NCI-H748 treated with DMSO at 0.1 percent for 48 hours (cell line): ENCODE measurements at places on chromosomes 6 and 20.

DNA sequence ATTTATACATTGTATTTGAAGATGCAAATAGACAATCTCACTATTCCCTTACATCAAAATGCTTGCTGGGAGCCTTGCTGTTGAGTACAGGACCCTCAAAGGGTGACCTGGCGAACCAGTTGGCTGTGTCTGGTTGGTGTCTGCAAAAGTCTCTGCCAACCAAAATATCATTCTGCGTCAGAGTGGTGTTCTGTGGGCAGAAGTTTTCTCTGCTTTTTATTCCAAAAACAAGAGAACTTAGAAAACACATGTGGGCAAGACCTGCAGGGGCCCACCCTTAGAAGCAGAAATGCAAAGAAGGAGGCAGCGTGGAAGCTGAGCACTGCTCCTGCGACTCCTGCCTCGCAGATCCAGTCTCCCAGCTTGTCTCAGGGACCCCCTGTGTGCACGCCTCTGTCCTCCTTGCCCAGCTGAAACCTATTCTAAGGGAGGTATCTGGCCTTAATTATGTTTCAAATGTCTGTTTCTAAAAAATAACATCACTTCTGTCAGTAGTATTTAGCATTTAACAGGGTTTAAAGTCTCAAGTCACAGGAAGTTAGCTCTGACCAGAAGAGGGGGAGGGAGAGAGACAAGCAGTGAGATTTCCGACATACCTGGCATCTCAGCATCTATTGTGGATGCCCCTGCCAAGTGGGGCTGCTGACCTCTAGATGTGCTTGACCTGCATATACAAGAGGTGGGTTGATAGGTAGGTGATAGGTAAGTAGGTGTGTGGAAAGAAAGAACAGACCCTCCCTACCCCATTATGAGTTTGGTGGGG, 101.3 kb downstream of the SASH1 start:
- no peak for DNase-seq

GRCh38 chr6:10382728-10383330, 32.0 kb downstream of the TFAP2A start:
- DNase-seq = no peak

GRCh38 chr20:7770578-7770977, 169.7 kb downstream of the HAO1 start:
- peak; percentile 100 for DNase-seq

DNA sequence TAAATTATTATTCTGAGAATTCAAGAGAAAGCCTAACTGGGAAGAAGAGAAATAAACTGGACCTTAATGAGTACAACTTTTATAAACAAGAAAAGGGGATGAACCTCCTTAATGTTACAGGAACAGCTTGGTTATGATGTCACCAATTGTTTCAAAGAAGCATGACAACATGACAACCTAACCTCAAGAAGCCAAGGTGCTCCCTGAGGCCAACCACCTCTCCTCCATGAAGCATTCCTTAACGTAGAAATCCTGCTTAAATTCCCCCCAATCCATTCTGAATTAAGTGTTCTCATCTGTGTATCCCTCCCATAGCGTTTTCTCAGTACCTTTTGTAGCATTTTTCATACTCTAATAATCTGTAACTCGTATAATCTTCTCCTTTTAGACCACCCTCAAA, 1.7 kb downstream of the HBS1L start:
- no peak for DNase-seq

DNA sequence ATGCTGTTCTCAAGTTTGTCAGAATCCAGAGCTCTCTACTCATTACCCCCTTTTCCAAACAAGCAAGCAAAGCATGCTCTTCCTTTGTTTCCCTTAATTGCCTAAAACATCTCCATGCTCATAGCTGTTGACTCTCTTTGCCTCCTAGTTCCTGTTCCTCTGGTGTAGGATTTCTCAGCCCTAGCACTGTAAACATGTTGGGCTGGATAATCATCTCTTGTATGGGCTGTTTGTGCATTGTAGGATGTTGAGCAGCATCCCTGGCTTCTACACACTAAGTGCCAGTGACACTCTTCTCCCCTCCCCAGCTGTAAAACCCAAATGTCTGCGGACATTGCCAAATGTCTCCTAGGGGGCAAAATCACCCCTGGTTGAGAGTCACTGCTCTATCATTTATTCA, 14.0 kb downstream of the PPARD start:
- no peak for DNase-seq

DNA sequence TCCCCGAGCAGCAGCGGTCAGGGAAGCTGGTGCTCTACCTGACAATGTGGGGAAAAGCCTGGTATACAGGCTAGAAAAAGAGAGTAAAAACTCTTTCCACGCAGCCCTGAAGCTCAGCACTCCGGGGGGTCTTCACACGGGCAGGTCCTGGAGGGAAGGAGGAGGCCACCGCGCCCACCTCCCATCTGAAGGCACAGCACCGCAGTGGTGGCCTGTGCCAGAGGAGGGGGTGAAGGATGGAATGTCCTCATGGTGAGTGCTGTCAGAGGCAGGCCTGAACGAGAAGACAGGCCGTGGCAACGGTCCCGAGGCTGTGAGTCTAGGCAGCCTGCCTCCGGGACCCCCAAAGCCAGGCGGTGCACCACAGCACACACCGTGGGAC, 5.8 kb downstream of the SLC2A4RG start:
- DNase-seq = no peak

DNA sequence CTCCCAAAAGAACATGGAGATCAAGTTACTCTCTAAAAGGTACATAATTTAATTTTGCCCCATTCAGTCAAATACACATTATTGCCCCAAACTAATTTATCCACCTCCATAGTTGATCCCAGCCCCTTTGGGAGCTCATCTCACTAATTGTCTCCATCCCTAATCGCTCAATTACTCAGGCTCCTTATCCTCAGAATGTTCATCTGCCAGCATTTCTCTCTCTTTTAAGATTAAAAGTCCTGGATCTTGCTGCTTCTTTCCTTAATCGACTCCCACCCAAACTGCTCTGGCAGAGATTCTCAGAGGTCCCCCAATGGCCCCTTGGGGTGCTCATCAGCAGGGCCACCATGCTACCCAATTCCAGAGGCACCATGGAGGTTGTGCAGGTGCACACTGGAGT, 18.4 kb upstream of the NNAT start:
- no peak for DNase-seq

DNA sequence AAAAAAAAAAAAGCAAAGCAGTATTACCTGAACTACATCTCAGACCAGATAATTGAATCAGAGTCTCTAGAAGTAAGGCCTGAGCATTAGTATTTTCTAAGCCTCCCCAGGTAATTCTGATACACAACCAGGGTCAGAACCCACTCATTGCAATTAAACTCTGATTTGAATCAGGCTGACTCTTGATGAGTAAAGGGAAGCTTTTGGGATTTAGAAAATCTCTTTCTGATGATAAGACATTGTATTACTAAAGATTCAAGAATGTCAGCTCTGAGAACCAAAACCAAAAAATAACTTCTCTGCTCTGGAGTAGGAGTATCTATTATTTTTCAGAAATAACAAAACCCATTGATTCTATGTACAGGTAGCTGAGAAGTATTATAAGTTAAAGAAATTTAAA, 100.1 kb upstream of the COL21A1 start:
- no peak for DNase-seq

GRCh38 chr6:168562576-168563151, 121.7 kb downstream of the SMOC2 start:
- DNase-seq = no peak

DNA sequence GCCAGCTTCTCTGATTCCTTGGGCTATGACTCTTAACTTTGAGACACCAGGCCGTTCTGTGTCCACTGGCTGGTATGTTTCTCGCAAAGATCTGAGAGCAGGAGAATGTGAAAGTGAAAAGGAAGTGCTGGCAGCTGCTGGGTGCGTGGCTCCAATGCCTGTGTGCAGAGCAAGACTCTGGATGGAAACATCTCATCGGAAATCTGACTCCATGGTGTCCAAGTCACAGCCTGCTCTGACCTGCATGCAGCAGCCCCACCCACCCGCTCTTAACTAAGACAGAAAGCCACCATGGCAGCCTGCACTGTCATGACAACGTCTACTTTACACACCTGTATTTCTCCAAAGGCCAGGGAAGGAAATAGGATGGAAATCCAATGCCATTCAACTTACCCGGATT, 66.3 kb upstream of the MPC1 start:
- no peak for DNase-seq

DNA sequence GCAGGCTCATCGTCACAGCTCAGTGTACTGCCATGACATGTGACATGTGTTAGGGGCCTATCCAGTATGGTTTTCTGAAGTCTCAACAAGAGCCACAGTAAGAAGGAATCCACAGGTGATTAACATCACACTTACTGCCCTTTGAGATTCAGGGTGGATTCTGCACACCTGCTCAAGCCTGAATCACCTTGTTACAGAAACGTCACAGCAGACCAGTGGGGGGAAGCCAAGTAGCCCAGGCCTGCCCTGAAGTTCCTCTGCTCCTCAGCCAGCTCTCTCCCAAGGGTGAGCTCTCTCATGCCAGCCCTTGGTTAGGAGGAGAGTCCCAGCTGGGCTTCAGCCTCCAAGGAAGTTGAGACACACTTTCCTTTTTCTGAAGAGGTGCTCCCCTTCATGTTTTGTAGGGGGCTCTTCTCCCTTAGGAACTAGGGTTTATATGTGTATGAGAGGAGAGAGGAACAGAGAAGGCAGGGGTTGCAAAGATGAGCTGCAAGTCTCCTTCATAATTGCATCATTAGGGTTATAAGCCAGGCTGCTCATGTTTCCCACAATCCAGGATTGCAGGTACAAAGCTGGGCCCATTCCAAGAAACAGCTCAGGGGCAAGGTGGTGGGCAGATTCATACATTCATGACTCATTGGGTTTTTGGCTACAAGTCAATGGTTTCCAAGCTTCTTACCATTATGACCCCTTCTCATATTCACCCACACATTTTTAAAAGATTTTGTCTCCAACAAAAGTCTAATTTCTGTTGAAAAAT, 11.6 kb downstream of the GSS start:
- DNase-seq = no peak

- no peak for DNase-seq
Measured at GRCh38 chr6:115363379-115363778, 697.3 kb downstream of the FRK start.

GRCh38 chr6:160226118-160226591, 32.5 kb downstream of the SLC22A2 start:
- DNase-seq = no peak

DNA sequence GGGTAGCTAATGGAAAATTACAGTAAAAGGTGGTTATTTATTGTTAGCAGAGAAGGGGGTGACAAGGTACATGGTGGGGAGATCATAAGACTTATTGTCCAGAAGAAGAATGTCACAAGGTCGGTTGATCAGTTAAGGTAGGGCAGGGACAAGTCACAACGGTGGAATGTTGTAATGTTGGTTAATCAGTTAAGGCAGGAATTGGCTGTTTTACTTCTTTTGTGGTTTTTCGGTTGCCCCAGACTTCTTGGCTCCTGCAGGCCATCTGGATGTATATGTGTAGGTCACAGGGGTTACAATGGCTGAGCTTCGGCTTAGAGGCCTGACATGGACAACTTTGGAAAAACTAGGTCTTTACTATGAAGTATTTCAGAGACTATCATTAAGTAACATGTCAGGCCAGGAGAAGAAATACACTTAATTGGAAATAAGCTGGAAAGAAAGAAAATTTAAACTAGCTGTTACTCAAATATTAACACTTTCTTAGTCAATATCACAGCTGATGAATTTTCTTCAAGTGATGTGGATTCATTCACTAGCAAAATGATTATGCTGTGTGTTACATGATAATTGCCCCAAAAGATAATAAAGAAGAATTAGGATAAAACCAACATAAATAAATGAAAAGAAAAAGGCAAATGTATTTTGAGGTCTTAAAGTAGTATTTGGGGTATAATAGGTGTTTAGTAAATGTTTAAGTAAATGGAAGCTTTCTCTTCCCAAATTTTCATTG, 4.4 kb downstream of the AIG1 start:
- DNase-seq = no peak

- no peak for DNase-seq
Measured at GRCh38 chr20:17510548-17510947, 20.6 kb downstream of the BFSP1 start.

DNA sequence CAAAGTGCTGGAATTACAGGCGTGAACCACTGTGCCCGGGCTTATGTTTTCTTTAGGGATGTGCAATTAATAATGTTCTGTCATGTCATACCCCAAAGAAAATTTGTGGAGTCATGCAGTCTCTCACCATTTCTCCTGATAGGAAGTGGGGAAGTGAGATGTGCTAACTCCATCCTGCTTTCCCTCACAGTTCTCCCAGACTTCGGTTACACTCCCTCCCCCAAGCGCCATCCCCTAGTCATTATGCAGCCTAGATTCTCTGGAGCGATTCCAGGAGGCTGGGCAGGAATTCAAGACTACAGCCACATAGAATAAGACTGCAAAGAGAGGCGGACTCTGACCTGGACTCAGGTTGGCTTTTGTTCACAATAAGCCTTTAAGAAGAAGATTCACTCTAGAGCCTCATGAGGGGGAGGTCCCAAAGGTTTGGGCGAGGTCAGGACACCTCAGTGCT, 271.4 kb downstream of the ALDH8A1 start:
- DNase-seq = no peak

- no peak for DNase-seq
Measured at GRCh38 chr20:44739942-44740341, 5.7 kb upstream of the KCNK15 start.

- DNase-seq = no peak
Measured at GRCh38 chr6:148431413-148431812, 88.8 kb downstream of the SASH1 start.

- no peak for DNase-seq
Measured at GRCh38 chr6:35377002-35377401, 34.6 kb downstream of the PPARD start.

- DNase-seq = no peak
Measured at GRCh38 chr6:80544976-80545722, 438.7 kb downstream of the BCKDHB start.

- DNase-seq = no peak
Measured at GRCh38 chr6:83735461-83735860, 26.6 kb upstream of the SNAP91 start.

DNA sequence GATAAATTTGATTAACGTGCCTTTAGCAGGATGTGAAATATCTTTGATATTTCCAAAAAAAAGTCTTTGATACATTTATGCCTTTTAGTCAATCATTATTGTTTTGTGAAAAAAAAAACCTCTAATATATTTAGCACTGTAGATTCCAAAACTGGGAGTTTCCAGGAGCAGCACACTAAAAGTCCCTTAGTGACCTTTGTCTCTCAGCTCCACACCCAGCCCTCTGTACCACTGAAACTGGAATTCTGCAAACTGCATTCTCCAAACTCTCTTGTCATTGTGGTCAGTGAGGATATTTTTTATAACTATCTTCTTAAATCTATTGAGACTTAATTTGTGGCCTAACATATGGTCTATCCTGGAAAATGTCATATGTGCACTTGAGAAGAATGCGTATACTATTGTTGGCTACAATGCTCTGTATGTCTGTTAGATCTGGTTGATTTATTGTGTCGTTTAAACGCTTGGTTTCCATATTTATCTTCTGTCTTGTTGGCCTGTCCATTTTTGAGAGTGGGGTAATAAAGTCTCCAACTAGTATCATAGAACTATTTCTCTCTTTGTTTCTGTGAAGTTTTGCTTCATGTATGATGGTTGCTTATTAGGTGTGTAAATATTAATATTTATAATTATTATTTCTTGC, 73.2 kb upstream of the CNKSR3 start:
- no peak for DNase-seq

GRCh38 chr6:21707524-21708319, 114.2 kb downstream of the SOX4 start:
- DNase-seq = no peak

- DNase-seq = no peak
Measured at GRCh38 chr6:20811109-20811761, 277.0 kb downstream of the CDKAL1 start.
